ENCODE measurements at places on chromosomes 7 and 10. TPM values are rescaled to one million over a fixed set of nuclear protein-coding genes. Genes with fewer than 3 reads are reported as not detected.

- no peaks in the 10 kb centered on the region for H3K36me3 ChIP-seq
- no peaks in the 10 kb centered on the region for H3K27me3 ChIP-seq
- H3K27ac ChIP-seq = peak overlapping the region; percentile 22
- no peak overlapping the region for H3K4me3 ChIP-seq
- H3K4me1 ChIP-seq = peaks cover 34% of the 10 kb centered on the region
Measured at GRCh38 chr10:79248341-79249185, 98.7 kb upstream of the PPIF start.

DNA sequence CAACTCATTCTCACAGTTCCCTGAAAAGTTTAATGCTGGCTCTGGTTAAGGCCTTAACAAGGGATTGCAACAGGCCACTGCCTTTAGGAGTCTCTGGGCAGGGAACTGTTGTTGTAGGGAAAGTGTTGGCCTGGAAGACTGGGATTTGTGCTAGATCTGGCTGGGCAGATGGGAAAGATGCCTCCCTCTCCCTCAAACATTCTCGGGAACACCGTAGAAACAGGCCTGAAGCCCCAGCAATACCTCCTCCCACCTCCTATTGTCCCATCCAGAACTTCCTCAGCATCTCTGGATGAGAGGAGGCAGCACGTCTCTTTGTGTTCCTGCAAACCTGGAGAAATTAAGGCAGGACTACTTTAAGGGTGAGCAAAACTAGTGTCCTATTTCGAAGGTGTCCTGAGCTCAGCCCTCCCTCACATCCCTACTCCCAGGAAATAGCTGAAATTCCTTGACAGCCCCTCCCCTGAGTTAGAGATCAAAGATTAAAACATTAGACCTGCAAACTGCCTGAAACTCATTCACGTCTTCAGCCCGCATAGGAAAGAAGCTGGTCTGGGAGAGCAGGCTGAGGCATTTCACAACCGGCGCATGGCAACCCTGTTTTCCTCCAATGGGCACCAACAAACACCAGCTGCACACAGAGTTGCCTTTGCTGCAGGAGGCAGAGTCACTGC lies 10.9 kb upstream of the MAP3K8 start:
- H3K27me3 ChIP-seq = no peaks in the 10 kb centered on the region
- H3K4me1 ChIP-seq = peaks cover 3% of the 10 kb centered on the region
- DNase-seq = no peak

DNA sequence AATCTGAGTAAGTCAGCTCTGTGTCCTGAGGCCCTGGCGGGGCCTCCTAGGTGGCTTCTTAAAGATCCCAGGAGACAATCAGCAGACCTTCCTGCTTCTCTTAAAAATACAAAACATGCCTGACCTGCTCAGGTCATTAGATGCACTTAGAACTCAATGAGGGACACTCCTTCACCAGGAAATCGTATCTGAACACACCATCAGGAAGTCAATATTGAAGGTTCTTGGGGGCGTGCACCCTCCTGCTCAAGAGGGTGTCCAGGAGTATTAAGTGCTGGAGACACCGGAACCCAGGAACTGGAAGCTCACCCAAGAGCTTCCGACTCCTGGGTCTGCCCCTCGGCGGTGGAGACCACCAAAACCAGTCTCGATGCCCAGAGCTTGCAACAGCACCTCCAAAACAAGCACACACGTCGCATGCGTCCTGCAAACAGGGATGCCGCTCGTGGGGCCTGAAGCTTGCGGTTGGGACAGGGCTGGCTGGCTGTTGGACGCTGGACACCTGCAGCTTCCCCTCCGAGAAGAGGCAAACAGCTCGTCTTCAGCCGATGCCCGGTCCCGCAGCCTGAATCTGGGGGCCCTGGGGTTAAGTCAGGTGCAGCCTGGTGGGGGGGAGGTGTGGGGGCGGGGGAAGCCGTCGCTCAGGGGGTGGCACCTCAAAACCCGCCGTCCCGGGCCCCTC lies 803 bp downstream of the RAPGEF5 start:
- no peak for DNase-seq
- H3K4me3 ChIP-seq = peak overlapping the region; percentile 35
- peaks cover 5% of the 10 kb centered on the region for H3K4me1 ChIP-seq
- no peak overlapping the region for H3K27ac ChIP-seq
- no peaks in the 10 kb centered on the region for H3K36me3 ChIP-seq

DNA sequence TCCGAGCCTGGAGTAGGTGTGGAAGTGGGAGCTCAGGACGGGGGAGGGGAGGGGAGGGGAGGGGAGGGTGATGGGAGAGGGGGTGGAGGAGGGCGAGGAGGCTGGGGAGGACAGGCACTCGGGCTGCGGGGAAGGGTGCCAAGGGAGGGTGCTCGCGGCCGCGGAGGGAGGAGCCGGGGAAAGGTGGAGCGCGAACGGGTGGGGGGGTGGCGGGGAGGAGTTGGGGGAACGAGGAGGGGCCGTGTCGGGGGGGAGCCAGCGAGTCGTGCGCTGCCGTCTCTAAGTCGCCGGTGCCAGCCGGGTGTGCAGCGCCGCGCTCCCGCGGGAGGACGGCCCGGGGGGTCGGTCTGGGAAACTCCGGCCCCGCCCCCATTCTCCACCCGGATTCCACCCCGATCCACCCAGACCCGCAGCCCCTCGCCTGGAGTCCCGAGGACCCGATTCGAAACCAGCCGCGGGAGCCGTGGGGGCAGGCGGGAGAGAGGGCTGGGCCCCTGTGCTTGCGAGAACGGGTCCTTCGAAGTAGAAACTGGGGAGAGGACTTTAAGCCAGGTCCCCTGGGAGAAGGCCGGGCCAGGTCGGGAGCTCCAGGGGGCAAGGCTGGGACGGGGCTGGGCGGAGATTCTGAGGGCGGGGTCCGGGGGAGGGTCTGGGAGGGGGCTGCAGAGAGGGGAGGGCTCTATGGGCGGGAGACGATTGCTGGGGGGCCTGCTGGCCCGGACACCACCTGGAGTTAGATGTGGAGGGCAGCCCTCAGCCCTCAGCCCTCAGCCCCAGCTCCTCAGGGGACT lies at the start of gene ZNF467:
ZNF467 (minus strand) TSS at position 143 of the 791 bp plus-strand sequence. CDS start 2,556 bp downstream, outside the sequence.
- peaks cover 7% of the 10 kb centered on the region for H3K4me1 ChIP-seq
- H3K4me3 ChIP-seq = peak within 1 kb of the TSS; percentile 52
- no peaks in the 10 kb centered on the region for H3K27me3 ChIP-seq

GRCh38 chr10:71835671-71836595 lies 15.1 kb downstream of the PSAP start:
- H3K4me1 ChIP-seq = peaks cover 20% of the 10 kb centered on the region
- no peaks in the 10 kb centered on the region for H3K27me3 ChIP-seq
- DNase-seq = peak; percentile 71

- no peaks in the 10 kb centered on the region for H3K36me3 ChIP-seq
- H3K27ac ChIP-seq = no peak within 1 kb of the TSS
- no peak for DNase-seq
Measured at GRCh38 chr10:125775491-125776106, at the start of gene MMP21. Gene MMP21, minus strand, starts transcription at chr10:125775821. Its CDS starts 0 bp downstream, at chr10:125775821.

DNA sequence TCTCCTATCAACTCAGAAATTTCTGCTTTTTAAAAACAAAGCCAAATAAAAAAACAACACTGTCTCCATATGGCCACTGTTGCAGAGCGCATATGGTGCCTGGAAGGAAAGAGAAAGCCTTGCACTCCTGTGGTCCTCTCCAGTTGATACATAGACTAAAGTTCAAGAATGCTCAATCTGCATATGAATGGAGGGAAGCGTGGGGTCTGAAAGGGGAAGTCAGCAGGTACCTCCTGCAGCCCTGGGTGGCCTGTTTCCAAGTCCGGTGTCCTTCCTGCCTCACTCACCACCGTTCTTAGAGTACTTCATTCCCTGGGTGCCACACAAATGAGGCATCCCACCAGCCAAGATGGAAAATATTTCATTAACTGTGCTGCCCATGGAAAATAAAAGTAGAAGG lies 138.3 kb upstream of the PALS2 start:
- H3K4me1 ChIP-seq = no peaks in the 10 kb centered on the region
- no peaks in the 10 kb centered on the region for H3K36me3 ChIP-seq
- no peaks in the 10 kb centered on the region for H3K27me3 ChIP-seq
- H3K4me3 ChIP-seq = no peak overlapping the region
- no peak overlapping the region for H3K27ac ChIP-seq
- DNase-seq = no peak

GRCh38 chr7:80637911-80638765 lies at the start of gene CD36:
Gene CD36, plus strand, starts transcription at chr7:80638642. Its CDS starts 8,099 bp downstream, at chr7:80646741.
- DNase-seq = no peak
- H3K36me3 ChIP-seq = no peaks in the 10 kb centered on the region
- H3K27me3 ChIP-seq = no peaks in the 10 kb centered on the region
- H3K27ac ChIP-seq = no peak within 1 kb of the TSS
- no peaks in the 10 kb centered on the region for H3K4me1 ChIP-seq

DNA sequence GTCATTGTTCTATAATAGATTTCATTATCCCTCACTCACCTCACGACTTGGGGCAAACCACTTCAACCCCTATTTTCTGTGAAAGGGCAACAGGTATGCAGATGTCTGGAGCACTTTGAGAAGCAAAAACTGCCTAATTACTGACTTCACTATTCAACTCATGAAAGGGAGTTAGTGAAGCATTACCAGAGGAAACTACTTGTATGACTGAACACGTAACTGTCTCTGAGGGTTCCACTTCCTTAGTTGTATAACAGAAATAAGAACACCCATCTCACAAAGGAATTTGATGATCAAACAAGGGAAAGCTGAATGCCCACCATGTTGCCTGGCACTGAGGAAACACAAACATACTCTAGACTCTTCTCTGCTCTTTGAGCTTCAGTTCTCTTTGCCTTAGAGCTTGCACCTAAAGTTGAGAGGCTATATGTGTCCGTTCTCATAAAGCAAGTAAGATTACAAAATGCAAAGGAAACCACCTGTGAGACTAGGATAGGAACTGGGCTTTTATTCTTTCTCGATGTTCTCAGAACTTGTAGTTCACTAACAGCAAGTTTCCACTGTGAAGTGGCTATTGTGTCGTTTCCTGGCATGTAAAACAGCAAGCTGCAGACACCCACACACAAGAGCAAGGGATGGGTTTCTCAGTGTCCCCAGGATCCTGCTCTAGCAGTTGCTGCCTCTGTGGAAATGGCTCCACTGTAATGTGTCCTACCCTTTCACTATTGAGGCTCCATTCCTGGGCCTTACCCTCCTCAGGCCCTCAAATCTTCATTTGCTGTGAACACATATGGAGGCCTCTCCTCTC lies 2.6 kb downstream of the TMEM243 start:
- no peak overlapping the region for H3K4me3 ChIP-seq
- no peak for DNase-seq

DNA sequence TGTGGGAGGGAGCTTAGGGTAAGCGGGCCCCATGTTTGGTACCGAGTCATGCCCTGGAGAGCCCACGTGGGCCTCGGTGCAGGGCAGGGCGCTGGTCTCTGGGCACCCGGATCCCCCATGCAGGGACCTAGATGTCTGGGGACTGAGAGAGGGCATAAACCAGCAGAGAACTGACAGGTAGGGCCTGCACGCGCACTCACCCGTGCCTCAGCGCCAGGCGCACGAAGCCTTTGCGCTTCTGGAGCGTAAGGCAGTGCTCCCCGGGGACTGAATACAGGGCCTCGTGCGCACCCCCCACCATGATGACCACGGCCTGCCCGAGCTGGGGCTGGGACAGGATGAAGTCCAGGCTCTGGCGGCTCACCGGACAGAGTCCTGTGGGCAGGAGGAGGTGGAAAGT lies 2.8 kb downstream of the MOGAT3 start:
- no peak overlapping the region for H3K4me3 ChIP-seq
- no peaks in the 10 kb centered on the region for H3K36me3 ChIP-seq
- H3K27me3 ChIP-seq = peaks cover 4% of the 10 kb centered on the region

DNA sequence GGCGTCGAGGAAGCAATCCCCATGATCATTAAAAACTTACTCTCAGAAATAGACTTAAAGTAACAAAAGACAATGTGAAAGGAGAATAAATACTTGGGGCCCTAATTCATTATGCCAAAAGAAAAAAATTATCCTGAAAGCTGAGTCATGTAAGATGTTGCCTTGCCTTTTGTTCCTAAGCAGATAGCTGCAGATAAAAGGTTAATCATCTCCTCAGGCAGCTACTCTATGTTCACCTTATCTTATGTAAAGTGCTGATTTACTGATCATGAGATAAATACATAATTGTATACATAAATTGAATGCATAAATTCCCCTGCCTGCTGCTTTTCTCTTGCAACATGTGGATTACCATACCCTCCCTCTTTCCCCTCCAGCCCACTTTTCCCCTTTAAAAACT lies 28.1 kb upstream of the CREB3L2 start:
- DNase-seq = no peak
- H3K27me3 ChIP-seq = no peaks in the 10 kb centered on the region
- no peaks in the 10 kb centered on the region for H3K36me3 ChIP-seq
- no peak overlapping the region for H3K4me3 ChIP-seq
- H3K4me1 ChIP-seq = no peaks in the 10 kb centered on the region

DNA sequence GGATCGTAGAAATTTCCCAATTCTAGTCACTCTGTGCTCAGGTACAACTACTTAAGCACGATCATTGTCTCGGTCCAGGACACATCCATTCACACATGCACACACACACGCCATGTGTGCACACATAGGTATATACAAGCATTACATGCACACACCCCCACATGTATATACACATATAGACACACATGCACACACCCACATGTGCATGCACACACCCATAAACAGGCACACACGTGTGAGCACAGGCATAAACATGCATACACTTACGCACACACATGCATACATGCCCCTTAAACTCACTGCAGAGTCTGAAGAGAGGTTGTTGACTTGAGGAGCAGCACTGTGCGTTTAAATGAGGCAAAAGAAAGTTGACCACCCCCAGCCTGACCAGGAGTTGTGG lies 32.5 kb upstream of the INSIG1 start:
- no peaks in the 10 kb centered on the region for H3K4me1 ChIP-seq
- DNase-seq = no peak
- no peaks in the 10 kb centered on the region for H3K36me3 ChIP-seq
- no peaks in the 10 kb centered on the region for H3K27me3 ChIP-seq

- H3K27ac ChIP-seq = no peak overlapping the region
- H3K36me3 ChIP-seq = no peaks in the 10 kb centered on the region
- H3K27me3 ChIP-seq = no peaks in the 10 kb centered on the region
Measured at GRCh38 chr7:44720301-44720700, 28.3 kb upstream of the ZMIZ2 start.

DNA sequence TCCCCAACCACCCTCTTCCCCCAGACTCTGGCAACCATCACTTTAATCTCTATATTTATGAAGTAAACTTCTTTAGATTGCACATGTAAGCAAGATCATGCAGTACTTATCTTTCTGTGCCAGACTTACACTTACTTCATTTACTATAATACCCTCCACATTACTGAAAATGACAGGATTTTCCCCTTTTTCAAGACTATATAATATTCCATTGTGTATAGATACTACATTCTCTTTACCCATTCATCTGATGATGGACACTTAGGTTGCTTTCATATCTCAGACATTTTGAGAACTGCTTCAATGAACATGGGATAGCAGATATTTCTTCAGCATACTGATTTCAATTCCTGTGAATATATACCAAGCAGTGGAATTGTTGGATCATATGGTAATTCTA lies 4.4 kb downstream of the DOCK4 start:
- no peak for DNase-seq
- peaks cover 1% of the 10 kb centered on the region for H3K4me1 ChIP-seq
- H3K36me3 ChIP-seq = no peaks in the 10 kb centered on the region
- no peaks in the 10 kb centered on the region for H3K27me3 ChIP-seq
- H3K27ac ChIP-seq = no peak overlapping the region

The CAV2 gene
- polyA plus RNA-seq = 46.2 TPM

The ADAM22 gene
- polyA plus RNA-seq = 10.0 TPM

The ZNF804B gene
- not detected for polyA plus RNA-seq

The LSM5 gene
- polyA plus RNA-seq = 59.8 TPM

The TSPAN33 gene
- polyA plus RNA-seq = 9.3 TPM

All from ovary (tissue), 10 donors.